ENCODE measurements at places on chromosomes 12 and 14.
A peak's percentile ranks its signal among the peaks of the same experiment; 100 is the strongest.

- no peak for DNase-seq
Observed at GRCh38 chr12:24921251-24922038, 27.5 kb downstream of the BCAT1 start.

DNA sequence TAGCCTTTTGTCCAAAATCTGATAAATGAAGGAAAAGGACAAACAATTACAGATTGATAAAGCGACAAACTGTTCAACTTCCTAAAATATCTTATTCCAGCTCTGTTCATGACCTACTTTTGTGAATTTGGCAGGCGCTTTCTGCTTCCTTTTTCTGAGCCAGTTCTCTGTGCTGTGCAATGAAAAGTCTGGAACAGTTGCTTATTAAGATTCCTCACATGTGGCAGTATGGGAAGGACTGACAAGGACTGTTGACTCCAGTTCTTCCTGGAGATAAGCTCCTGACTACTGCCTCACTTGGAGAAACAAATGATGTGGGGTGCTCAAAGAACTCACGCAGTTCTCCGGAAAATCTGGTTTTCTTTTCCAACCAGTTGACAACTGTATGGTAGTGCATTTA lies 58.3 kb upstream of the ANP32D start:
- no peak for DNase-seq

GRCh38 chr14:85856430-85856829 lies 326.5 kb downstream of the FLRT2 start:
- DNase-seq, result no peak

DNA sequence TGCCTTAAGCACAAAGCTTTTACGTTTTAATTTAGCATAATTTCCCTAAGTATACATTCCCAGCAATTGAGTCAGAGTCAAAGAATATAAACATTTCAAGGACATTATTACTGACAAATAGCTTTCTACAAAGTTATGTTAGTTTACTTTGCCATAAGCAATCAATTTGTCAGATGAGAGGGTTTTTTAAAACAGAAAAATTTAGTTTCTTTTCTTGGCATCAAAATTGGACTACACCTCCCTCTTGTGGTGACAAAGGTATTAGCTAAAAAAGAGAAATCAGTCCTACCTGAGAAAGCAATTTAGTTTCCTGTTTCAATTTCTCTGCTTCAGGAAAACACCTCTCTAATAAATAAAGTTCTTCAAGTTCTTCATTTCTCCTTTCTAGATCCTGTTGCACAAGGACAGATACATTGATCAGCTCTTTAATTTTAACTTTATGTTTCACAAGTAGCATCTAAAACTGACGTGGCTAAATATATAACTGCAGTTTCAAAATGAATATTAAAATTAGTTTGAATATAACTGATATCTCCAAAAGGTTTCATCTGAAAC lies 39.9 kb downstream of the DNAI7 start:
- DNase-seq, result peak; percentile 8

DNA sequence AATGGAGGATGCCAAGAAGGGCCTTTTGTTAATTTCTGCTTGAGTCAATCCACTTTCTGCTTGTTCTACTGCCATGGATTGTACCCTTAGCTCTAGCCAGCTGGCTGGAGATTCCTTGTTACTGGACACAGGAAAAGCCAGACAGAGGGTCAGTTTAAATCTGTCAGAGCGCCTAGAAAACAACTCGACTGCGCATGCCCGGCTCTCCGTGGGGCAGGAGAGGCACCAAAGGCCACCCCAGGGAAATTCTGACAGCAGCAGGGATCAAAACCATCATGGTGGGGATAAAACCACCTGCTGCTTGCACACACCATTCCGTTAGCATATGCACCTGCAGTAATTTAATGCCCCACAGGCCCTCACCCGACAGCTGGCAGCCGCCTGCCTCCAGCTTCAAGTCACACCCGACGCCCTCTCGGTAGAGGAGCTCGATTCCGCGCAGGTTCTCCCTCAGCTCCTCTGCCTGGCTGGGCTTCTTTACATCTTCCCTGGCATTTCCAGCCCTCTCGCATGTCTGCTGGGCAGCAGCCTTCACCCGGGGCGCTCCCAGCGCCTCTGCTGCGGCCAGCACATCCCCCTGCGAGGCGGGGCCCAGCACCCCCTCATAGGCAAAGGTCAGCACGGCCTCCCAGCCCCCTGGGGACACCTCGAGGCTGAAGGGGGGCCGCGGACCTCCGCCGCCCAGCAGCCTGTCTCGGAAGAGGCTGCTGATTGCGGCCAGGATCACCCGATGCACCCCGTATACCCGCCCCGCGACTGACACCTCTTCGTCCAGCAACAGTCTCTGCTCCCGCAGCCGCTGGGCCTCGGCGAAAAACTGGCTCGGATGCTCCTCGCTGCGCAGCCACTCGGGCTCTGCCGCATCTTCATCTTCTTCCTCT lies 1.0 kb downstream of the KLHL33 start:
- no peak for DNase-seq

All from H54 (cell line).